Fibroblast of the aortic adventitia (primary cell): ENCODE measurements at places on chromosomes 5 and 9. TPM values are rescaled to one million over a fixed set of nuclear protein-coding genes. Genes with fewer than 3 reads are reported as not detected.

Gene PPP3R2
- not detected in 2 replicates for total RNA-seq

Gene TAF11L14
- total RNA-seq: not detected in 2 replicates

Gene UGT3A2
- total RNA-seq: not detected in 2 replicates

GRCh38 chr5:137155261-137156000 lies 343.7 kb downstream of the SPOCK1 start:
- DNase-seq: no peak

GRCh38 chr9:136059321-136059791 lies 35.7 kb downstream of the NACC2 start:
- no peak for DNase-seq

DNA sequence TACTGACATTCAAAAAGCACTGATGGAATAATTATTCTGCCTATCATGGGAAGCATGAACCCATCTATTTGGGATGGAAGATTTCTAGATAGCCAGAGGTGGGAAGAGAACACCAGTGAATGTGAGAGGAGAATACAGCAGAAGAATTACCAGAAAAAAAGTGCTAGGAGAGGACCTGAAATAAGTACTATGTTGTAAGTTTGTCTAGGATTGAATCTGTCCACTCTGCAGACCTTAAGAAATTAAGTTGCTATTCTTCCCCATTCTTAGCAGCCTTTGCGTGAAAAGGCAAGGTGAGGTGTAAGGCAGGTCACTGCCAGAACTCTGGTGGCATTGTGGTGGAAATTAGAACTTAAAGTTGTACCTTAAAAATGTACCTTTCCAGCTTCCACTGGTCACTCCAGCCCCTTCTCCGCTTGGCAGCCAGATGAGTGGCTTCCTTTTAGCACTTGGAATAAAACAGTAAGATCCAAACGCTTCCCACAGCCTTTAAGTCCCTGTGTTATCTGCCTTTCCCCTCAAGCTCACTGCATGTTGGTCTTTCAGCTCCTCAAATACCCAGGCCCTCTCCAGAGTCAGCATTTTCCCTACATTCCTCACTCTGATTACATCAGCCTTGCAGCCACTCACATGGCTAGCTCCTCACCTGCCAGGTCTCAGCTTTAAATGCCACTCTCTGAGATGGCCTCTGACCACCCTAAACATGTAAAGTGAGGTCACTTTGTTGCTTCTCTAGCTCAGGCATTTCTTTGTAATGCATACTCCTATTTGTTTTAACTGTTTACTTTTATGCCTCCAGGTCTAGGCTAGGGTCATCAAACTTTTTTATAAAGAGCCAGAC lies 253.0 kb downstream of the EPB41L4A start:
- DNase-seq: no peak

DNA sequence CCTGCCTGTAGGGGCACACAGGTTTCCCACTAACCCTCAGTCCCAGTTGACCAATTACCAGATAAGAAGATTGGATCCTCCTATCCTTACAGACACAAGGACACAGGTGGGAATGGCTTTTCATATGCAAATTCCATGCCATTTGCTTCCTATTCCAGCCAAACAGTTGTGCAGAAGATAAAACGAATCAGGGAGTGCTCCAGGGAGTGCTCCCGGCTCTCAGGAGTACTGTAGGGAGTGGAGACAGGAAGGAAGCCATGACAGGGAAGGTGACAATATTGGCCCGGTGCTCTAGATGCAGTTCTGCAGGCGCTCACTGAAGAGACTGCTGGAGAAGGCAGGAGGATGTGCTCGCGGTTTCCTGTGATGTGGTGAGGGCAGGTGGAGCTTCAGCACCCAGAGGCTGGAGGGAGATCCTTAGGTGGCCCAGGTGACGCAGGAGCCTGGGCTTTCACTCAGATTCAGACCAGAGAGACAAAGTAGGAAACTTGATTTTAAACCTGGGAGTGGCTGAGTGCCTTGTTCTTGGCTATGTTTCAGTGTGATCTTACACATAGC lies 260.0 kb downstream of the AUH start:
- DNase-seq: no peak

DNA sequence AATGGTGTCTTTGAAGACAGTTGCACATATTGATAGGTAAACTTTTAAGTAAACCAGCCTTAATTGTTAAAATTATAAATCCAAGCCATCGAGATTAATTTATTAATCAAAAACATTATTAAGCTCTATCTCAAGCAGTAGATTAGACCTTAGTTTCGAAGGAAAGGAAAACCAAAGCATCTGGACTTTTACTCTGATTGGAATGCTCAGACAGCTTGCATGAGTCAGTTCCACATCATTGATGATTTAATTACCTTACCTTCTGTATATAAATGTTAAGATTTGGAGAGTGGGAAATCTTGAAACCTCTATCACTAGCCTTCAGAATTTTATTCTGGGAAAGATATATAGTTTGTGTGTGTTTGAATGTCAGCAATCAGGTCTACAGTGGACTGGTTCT lies 23.9 kb downstream of the DCP2 start:
- no peak for DNase-seq

GRCh38 chr5:128317481-128317880 lies 220.6 kb downstream of the FBN2 start:
- no peak for DNase-seq

GRCh38 chr9:15697446-15697851 lies 144.6 kb downstream of the CCDC171 start:
- peak; percentile 83 for DNase-seq
